ENCODE measurements at places on chromosomes 3 and 15.

DNA sequence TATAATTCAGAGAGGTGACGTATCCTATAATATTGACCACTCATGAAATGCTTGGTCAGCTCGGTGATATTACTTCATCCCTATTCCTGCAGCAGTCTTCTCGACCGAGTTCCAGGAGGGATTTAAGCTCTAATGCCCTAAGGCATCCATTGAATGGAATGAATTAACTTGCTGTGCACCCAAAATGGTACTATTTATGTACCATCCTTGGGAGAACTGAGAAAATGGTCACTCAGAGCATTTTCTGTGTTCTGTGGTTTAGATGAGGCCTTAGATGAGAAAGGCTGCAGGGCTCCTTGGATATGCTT lies 638 bp downstream of the BLOC1S6 start:
- DNase-seq: no peak

DNA sequence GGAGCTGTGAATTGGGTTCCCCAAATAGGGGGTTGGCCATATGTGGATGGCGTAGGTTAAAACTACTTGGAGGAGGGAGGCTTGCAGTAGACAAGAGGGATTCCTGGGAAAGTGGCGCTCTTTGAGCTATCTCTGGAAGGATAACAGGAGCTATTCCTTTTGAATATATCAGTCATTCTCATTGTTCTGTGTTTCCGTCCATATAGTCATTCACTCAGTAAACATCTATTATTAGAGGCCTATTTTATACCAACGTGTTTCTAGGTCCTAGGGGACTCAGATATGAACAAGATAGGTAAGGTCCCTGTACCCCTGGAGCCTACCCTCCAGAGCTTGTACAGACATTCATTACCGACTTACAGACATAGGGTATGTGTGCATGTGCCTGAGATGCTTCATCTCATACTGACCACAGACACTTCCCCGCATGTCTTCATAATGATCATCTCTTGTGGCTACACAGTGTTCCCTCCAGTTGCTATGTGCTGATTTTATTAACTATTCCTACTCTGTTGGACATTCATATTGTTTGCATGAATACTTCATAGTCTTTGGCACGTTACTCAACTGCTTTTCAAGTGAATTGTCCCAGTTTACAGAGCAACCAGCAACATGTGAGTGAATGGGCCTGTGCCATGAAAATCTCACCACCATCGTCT lies 55.8 kb upstream of the VILL start:
- no peak for DNase-seq

GRCh38 chr3:46849686-46850467 lies 13.4 kb downstream of the MYL3 start:
- DNase-seq: no peak

DNA sequence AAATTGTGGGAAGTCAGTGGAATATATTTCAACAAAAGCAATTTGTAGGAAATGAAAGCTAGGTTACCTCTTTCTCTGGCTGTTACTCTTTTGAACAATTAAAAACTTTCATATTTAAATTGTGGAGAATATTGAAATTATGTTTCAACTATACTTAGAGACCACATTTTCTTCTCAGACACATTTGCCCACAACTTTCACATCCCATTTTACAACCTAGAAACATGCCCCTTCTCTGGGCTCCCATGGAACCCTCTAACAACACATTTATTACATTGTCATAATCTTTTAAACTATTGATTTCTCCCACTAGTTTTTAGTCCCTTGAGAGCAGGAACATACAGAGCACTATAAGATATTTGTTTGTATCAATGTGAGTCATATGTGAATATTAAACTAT lies 211.7 kb upstream of the TTC14 start:
- no peak for DNase-seq

GRCh38 chr3:70603103-70603502 lies 290.7 kb upstream of the MDFIC2 start:
- no peak for DNase-seq

GRCh38 chr15:69553686-69554085 lies 101.1 kb downstream of the RPLP1 start:
- DNase-seq: no peak

GRCh38 chr3:40129981-40130380 lies 179.5 kb upstream of the EIF1B start:
- DNase-seq: no peak

GRCh38 chr3:61060411-61060861 lies 190.8 kb downstream of the FHIT start:
- DNase-seq: no peak

GRCh38 chr3:71955240-71956068 lies 170.5 kb upstream of the PROK2 start:
- DNase-seq: no peak

DNA sequence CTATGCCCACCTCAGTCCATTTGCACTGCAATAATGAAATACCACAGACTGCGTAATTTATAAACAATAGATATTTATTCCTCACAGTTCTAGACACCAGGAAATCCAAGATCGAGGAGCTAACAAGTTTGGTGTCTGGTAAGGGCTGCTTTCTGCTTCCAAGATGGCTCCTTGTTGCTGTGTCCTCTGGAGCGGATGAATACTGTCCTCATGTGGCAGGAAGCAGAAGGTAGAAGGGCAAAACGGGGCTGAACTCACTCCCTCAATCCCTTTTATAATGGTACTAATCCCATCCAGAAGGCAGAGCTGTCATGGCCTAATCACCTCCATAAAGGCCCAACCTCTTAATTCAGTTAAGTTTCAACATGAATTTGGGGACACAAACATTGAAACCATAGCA lies 75.3 kb downstream of the P2RY1 start:
- no peak for DNase-seq

- DNase-seq: no peak
Observed at GRCh38 chr3:148600902-148601765, 96.6 kb upstream of the AGTR1 start.

GRCh38 chr3:46080969-46081345 lies 53.7 kb upstream of the XCR1 start:
- no peak for DNase-seq

DNA sequence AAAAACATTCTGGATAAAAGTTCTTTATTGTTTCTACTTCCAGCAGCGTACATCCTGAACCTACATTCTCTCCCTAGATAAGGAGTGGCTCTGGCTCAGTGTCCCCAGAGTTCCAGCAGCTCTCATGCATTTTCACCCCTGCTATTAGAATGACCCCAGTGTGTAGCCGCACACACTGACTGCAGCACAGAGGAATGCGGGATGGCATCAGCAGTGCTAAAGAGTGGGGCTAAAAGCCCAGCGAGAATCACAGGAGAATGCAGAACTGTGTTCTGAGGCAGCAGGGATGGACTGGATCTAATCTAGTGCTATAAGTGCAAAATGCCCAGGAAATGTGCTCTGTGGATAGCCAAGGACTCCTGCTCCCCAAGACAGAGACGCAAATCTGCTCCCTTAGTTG lies 66.4 kb upstream of the TJP1 start:
- no peak for DNase-seq

All from activated T-cell treated with anti-CD3 and anti-CD28 coated beads for 1 hour (primary cell).